ENCODE measurements at places on chromosomes 3 and 15. TPM values are rescaled to one million over a fixed set of nuclear protein-coding genes. Genes with fewer than 3 reads are reported as not detected.

DNA sequence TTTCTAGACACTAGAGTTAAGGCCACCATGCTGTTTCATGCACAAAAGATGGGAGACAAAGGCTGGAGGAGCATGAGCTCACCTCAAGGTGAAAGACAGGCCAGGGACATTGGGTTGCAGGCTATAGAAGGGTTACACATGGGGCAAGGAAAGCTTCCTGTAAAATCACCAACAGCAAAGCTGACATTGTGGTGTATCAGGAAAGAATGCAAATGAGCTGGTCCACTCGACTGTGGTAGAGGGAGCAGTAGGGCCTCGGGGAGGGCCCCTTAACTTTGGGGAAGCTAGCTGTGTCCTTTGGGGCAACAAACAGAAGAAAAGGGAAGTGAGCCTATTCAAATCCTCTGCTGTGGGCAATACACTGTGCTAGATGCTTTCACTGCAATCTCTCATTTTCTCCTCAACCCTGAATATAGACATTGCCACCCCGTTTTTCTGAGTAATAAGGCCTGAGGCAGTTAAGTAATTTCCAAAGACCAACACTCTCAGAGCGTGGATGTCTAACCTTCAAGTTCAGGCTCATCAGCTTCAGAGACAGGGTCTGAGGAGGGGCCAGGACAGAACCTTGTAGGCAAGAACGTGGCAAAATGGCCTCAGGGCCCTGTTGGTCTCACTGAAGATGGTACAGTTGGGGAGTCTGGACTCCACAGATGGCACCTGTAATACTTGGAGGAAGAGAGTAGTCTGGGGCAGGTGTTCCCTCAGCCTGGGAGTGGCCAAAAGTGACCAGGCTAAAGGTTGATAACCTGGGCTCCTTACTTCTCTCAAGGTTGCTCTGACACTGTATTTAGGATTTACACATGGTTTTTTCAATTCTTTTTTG, 24.1 kb downstream of the CX3CR1 start:
- peak; percentile 36 for DNase-seq

GRCh38 chr3:159586571-159587202, 401.9 kb upstream of the IL12A start:
- no peak for DNase-seq

GRCh38 chr3:194986208-194987043, 284.5 kb downstream of the XXYLT1 start:
- no peak for DNase-seq

DNA sequence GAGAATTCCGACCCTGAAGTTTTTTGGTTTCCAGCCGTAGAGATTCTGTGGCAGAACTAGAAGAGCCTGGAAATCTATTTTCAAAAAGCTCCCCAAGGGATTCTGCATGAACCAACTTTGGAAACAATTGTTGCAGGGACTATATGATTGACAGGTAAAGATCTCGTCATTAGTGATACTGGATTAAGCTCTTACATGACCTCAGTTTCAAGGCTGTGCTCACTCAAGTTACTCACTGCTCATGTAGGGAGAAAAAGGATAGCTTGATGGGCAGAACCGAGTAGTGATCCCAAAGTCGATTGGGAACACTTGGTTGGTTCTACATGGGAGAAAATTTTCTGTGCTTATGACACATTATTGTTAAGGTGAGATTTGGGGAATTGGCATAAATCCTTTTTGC, 142.3 kb upstream of the RASGRP1 start:
- no peak for DNase-seq

GRCh38 chr3:194720048-194720447, 34.4 kb downstream of the FAM43A start:
- DNase-seq: no peak

- DNase-seq: no peak
Observed at GRCh38 chr3:157335233-157336076, 101.2 kb upstream of the PTX3 start.

GRCh38 chr15:101039461-101039860, 120.3 kb downstream of the LRRK1 start:
- DNase-seq: no peak

DNA sequence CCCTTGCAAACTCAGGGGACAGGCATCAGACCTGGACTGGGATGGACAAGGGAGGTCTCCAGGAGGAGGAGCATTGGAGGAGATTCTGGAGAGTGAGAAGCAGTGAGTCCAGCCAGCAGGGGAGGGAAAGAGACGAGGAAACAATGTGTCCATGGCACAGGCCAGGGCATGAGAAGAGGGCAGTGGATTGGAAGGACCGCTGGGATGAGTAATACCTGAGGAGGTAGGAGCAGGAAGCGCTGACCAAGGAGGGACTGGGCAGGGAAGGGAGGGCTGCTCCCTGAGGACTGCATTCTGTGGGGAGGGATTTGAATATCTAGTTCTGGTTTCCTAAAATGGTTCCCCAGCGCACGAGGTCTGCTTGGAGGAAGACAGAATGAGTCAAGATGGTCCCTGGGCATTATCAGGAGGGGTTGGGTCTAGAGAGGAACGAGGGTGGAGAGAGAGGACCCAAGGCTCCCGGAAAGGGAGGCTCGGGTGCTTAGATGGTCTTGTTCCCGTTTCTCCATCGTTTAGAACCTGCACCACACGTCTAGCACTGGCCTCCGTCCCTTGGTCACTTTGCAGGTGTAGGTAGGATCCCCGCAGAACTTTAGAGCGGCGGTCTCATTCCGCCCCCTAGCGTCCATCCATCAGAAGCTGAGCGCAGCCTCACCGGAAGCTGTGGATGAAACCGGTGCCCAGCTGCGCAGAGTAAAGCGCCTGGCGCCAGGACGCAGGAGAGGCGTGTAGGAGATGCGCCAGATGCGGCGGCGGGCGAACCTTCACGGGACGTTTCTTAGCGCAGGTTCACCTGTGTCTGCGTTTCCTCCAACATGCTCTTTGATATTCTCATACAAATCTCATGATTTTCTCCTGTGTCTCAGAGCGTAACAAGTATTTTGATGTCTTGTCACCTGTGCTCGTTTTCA, 190.7 kb upstream of the NDN start:
- no peak for DNase-seq

DNA sequence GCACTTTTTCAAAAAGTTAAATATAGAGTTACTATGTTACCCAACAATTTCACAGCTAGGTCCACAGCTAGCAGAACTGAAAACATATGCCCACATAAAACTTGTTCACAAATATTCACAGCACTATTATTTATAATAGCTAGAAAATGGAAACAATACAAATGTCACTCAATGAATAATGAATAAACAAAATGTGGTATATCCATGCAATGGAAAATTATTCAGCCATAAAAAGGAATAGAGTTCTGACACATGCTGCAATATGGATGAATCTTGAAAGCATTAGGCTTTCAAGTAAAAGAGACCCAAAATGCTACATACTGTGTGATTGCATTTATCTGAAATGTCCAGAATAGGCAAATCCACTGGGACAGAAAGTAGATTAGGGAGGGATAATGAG, 111.9 kb downstream of the MECOM start:
- no peak for DNase-seq

GRCh38 chr3:72891053-72891855, 3.4 kb downstream of the GXYLT2 start:
- peak; percentile 66 for DNase-seq

- DNase-seq: no peak
Observed at GRCh38 chr3:192215-192929, 4.2 kb upstream of the CHL1 start.

DNA sequence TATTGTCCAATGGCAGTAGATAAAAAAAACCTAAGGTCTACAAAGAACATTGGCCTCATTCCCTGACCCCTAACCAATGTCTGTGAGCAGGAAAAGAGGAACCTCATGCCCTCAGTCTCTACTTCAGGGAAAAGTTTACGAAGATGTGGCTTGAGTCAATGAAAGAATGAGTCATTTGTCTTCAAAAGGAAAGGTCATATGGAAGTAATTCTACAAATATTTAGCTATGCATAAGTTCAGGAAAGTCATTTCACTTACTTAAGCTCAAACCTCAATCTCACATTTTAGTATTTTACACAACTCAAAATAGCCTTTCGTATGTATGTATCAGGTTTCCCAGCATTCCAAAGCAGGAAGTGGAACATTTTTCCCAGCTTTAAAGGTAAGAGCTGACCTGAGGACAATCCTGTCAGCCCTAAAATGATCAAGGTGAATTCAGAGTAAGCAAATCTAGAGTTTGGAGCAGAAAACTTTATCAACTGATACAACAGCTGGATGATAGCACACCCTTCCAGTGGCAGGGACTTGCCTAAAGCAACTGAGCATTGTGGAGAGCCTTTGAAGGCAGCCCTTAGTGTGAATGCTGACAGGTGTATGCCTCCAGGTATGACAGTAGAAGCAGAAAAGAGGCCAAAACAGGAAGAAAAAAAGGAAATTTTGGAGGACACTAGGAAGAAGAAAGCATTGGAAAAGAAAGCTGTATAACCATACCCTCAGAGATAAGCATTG, 53.9 kb upstream of the ACKR4 start:
- DNase-seq: no peak

The DOCK3 gene
- total RNA-seq: 4.1 TPM

The C3orf70 gene
- 2.2 TPM for total RNA-seq

The KCTD6 gene
- 9.7 TPM for total RNA-seq

Data from heart left ventricle (tissue), 16 donors.